Spinal cord (tissue), 10 donors: ENCODE measurements at places on chromosomes 6 and 20. TPM values are rescaled to one million over a fixed set of nuclear protein-coding genes. Genes with fewer than 3 reads are reported as not detected.
A peak's percentile ranks its signal among the peaks of the same experiment; 100 is the strongest.

DNA sequence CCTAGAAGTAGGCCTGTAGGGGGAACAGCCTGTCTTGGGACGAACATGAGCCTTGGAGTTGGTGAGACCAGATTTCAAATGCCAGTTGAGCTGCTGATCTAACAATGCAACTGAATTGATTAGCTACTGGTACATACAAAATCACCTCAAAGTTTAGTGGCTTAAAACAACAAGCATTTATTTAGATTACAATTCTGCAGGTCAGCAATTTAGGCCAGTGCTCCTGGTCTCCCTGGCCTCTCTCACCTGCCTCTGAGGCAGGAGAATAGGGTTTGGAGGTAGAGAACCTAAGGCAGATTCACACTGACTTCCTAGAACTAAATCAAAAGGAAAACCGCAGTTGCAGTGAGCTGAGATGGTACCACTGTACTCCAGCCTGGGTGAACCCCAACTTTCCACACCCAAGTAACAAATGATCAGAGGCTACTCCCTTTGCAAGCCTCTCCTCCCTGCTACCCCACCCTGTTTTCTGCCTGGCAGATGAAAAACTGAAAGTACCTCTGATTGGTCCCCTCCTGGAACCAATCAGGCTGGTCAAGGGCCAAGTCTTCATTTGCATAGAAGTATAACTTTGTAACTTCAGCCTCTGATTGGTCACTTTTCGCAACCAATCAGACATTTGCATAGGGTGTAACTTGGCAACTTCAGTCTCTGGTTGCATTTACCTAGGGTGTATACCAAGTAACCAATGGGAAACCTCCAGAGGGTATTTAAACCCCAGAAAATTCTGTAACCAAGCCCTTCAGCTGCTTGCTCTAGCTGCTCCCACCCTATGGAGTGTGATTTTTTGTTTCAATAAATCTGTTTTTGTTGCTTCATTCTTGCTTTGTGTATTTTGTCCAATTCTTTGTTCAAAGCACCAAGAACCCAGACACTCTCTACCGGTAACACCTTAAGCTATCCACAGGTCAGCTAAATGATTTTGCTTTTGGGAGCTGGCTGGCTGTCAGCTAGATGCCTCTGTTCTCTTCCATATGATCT, 8.1 kb upstream of the UBR2 start:
- DNase-seq = no peak

DNA sequence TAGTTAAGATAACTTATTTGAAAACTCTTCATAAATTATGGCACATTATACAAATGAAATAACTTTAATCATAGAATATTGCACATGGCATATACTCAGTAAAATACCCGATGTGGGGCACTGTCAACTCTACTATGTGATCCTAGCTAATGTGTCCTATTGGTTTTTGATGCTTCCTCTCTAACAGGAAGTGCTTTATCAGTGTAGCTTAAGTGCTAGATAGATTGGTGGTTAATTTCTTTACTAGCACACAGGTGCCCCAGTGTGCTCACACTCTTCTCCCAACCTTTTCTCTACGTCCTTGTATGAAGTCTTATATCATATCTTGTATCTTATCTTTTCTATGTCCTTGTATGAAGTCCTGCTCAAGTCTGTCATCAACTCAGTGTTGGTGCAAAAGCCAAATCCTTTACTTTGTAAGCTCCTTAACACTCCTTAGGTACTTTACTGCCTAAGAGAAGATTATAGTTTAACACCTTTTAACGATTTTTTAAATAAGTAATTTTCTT, 358.9 kb downstream of the CENPW start:
- DNase-seq = no peak

DNA sequence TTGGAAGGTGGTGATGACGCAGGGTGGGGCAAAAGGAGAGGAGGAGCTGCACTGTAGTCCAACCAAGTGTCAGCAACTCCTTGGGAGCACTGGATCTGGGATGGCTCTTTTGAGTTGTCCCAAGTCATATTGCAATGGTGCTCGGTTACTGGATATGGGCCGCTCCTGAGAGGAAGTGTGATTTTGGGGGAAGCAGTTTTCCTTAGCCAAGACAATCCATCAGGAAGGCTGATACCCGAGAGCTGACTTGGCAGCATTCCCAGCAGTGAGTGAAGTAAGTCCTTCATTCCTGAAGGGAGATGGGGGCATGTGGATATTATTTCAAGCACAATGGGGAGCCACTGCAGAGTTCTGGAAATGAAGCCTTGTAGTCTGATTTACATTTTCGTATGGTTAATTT, 354.1 kb downstream of the RFPL4B start:
- DNase-seq = peak; percentile 63

DNA sequence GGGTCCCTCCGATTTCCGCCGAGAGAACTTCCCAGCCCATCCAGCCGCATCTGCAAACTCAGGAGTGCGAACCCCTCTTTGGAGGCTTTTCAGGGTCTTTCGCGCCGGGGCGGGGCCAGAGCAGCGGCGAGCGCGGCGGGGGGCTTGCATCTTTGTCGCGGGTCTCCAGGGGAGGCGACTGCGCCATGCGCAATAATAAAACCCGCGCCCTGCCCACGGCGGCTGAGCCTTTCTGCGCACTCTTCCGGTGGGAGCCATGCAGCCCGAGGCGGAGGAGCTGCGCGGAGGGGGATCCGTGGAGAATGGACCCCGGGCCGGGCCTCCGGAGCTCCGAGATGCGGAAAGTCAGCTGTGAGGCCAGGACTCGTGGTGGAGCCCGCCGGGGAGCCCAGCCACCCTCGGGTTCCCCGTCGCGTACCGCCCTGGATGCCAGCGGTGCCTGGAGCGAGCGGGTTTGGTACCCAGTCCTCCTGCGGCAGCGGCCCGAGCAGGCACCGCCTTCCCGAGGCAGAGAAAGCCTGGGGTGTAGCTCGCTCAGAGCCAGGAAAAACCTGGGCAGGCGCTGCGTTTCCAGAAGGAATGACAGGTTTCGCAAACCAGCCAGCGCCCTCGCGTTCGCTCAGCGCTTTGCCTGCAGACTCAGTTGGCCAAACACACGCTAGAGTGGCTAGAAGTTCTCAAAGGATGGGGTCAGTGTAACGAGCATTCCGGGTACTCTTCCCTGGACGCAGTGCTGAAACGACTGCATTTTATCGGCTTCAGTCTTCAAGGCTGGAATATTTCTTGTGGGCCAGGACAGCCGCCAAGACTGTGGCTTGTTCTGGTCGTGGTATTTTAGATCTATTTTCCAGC, 1.2 kb downstream of the AKAP12 start:
- peak; percentile 89 for DNase-seq

- no peak for DNase-seq
These were observed 31.5 kb upstream of the POLR1H start for GRCh38 chr6:30029588-30029987.

GRCh38 chr6:108463784-108464183, 96.9 kb upstream of the FOXO3 start:
- DNase-seq = no peak

DNA sequence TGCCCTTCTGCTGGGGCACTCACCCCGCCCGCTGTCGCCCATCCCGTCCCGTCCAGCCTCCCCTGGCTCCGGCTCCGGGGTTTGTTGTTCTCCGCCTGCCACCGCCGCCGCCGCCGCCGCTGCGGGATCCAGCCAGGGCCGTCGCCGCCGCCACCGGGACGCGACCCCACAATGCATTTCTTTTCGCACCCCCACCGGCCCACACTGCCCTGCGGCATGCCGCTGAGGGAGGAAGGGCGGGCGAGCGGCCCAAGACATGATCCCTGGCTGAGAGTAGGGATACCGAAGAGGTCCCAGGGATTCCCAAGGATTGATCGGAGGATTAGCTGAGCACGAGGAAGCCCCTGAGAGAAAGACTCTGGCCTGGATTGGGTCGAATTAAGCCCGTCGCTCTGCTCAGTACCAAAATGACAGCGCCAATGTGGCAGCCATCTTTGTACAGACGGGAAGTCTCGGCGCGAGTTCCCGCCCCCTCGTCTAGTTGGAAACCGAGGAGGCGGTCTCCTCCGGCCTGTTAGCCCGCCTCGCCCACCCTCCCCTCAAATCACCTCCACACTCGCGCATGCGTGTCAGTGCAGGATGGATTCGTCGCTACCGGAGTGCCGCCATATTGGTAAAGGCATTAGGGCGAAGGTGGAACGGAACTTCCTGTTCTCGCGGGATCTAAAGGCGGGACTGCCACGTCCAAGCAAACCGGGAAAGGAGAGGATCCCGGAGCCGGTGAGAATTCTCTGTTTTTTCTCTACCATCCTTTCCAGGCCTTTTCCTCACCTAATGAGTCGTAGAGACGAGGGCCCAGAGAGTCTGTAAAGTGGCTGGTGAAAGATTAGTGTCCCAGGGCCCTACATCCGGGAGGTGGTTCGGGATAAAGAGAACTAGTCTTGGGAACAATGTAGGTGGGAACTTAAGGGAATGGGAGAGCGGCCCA, at the start of the genes RXRB and SLC39A7:
TSS of gene RXRB (minus strand) at position 447 of the 928 bp plus-strand sequence. CDS start at position 258, 189 bp downstream.
TSS of gene SLC39A7 (plus strand) at position 649 of the 928 bp plus-strand sequence. CDS start 379 bp downstream, outside the sequence.
- DNase-seq = peak; percentile 98

GRCh38 chr20:49706630-49707091, 7.0 kb downstream of the B4GALT5 start:
- peak; percentile 28 for DNase-seq

- DNase-seq = no peak
These were observed 14.0 kb downstream of the STK38 start for GRCh38 chr6:36533321-36533720.

DNA sequence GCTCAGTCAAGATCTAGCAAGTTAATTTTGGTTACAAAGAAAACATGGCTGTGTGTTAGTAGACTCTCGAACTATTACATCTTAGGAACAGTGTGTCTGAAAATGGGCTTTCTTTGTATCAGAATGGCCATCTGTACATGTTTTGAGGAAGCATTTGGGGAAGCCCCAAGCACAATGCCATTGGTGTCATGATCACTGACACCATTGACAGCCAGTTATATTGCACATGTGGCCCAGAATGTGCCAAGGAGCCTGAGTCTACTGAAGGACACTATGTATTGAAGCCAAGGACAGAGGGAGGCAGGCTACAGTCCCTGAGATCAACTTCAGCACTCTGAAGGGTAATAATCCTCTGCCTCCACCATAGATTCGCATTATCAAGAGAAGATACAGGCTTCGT, 12.6 kb upstream of the FAM50B start:
- DNase-seq = no peak

- no peak for DNase-seq
These were observed 164.2 kb upstream of the TNFAIP3 start for GRCh38 chr6:137702791-137703424.

- DNase-seq = no peak
These were observed 17.4 kb upstream of the PLCB4 start for GRCh38 chr20:9051508-9051907.

DNA sequence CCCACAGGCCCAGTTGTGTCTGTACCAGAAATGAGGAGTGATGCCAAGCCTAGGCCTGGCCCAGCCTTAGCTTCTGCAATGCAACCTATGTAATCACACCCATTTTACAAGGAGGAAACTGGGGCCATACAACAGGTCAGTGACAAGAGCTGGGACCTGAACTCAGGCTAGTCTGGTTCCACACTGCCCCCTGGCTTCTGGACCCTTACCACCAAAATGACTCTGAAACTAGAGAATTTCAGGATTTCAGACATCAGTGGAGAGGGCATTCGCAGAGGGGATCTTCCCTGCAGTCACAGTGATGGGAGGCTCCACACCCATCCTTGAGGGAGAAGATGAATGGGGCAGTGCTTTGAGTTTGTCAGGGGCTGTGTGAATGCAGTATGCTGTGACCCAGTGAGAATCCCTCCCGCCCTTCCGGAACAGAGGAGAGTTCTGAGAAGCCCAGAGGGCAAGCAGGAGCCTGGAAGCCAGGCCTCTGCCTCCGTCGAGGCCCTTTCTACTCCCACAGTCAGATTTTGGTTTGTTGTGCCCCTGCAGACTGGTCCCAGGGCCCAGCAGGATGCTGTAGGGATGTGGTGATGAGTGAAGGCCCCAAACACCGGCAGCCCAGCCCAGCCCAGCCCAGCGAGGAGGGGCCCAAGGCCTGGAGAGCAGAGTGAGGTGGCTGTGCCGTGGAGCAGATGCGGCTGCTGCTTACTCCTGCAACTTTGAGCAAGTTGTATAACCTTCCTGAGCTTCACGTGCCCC, 48.1 kb upstream of the MYL9 start:
- no peak for DNase-seq

DNA sequence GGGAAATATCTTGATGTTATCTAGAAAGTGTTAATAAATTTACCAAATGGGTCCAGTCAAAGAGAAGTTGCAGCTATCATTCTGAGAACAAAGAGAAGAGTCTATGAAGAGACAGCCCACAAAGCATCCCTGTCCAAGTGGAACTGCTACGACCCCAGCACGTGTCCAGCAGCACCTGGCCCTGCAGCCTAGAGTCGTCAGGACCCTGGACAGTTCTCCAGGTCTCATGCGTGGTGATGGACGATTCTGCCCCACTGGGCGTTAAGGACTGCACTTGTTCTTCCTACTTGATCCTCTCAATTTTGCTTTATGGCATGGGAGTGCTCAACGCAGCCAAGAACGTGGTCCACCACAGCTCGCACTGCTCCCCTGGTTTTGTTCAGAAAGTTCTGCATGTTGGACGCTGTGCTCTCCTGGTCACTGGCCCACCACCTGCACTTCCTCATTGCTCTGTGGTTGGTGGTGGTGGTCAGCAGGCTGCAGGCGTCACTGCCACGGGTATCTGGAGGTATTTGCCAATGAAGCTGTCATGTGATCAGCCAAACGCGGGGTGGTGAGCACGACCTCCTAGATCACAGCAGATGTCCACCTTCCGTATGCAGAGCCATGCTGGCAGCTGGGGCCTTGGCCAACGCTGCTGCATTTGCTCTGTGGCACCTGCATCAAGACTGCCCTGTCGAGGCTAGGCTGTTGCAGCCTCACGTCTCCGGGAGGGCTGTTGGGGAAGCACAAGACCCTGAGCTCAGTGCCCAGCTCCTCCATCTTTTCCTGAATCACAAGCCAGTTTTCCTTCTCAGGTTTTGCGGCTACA, 356.4 kb downstream of the CDH4 start:
- DNase-seq = no peak

DNA sequence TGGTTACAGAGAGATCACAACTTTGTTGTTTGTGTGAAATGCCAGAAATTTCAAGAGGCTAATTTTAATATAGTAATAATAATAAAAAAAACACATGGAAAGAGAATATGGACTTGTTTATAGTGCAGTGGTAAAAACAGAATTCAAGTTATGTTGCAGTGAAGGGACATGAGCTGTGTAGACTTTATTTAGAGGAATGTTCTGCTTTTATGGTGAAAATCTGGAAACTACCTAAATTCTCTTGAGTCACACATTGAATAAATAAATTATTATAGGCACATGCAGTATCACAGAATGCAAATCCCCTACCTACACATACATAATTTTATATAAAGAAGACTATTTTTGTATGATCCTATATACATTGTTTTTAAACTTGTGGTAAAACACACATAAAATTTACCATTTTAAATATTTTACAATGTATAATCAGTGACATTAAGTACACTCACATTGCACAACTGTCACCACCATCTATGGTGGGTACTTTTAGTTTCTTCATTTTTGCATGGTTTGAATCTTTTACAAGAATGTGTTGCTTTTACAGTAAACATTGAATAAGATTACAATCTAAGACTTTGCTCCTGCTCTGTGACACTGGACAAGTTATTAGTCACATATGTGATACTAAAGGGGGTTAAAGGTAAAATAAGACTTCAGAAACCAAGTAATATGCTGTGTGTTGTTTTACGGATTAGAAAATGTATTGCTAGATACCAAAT, 107.4 kb downstream of the B3GAT2 start:
- DNase-seq = no peak

ZNF334 gene
- 17.6 TPM for total RNA-seq

MBOAT1 gene
- 15.8 TPM for total RNA-seq

NRM gene
- 1.9 TPM for total RNA-seq

APCDD1L gene
- total RNA-seq = 0.11 TPM

LRRC1 gene
- 15.8 TPM for total RNA-seq
